ENCODE measurements at places on chromosomes 2 and 18. TPM values are rescaled to one million over a fixed set of nuclear protein-coding genes. Genes with fewer than 3 reads are reported as not detected.

Gene FASTKD2
- total RNA-seq: 35.4 TPM

Gene DCDC2C
- total RNA-seq: 0.81 TPM

Gene CCT7
- 627 TPM for total RNA-seq

Gene ARHGAP25
- total RNA-seq: 5.4 TPM

Gene ACMSD
- total RNA-seq: not detected

Gene COL4A4
- not detected for total RNA-seq

Gene CROCC2
- not detected for total RNA-seq

Gene PMAIP1
- total RNA-seq: 43.6 TPM

Gene RNF152
- total RNA-seq: 3.6 TPM
